ENCODE measurements at places on chromosomes 16 and 17.

DNA sequence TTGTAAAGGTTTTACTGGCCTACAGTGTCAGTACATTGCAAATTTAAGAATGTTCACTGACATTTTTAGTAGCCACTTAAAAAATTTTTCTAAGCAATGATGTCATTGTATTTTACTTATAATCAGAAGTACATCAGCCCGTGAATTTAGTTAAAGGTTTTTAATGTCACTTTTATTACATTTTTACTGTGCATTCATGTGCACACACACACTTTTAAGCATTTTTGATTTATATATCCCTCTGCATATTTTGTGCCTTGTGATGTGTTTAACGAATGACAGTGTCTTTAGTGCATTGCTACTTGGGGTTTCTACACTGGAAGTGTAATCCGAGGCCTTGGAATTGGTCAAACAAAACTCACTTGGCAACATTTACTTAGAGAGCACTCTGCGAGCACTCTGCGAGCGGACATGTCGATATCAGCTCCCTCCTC, 190.4 kb downstream of the WWOX start:
- no peak for DNase-seq

DNA sequence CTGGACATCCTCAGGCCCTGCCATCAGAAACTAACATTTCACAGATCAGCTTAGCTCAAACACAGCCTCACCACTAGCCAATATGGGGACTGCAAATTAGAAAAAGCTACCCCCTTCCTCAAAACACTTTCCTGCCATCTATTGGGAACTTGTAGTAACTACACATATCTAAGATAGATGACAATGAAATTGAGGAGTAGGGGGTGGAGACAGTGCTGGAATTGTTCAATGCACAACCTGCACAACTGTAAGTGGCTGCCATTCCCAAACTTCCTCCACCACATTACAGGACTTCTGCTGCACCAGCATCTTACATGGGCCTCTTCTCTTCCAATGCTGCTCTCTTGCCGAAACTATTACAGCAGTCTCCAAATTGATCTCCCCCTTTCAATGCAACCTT, 21.9 kb downstream of the AIPL1 start:
- peak; percentile 14 for DNase-seq

GRCh38 chr16:62408760-62409159, 372.5 kb upstream of the CDH8 start:
- no peak for DNase-seq

DNA sequence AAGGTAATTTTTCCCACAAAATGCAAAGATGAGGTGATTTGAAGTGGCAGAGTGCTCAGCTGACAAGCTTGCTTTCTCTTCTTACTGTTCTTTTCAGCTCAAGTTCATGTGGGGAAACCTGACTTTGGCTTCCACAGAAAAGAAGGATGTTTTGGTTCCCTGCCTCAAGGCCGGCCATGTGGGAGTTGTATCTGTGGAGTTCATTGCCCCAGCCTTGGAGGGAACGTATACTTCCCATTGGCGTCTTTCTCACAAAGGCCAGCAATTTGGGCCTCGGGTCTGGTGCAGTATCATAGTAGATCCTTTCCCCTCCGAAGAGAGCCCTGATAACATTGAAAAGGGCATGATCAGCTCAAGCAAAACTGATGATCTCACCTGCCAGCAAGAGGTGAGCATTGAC, 18.4 kb upstream of the TMEM106A start:
- DNase-seq: no peak

DNA sequence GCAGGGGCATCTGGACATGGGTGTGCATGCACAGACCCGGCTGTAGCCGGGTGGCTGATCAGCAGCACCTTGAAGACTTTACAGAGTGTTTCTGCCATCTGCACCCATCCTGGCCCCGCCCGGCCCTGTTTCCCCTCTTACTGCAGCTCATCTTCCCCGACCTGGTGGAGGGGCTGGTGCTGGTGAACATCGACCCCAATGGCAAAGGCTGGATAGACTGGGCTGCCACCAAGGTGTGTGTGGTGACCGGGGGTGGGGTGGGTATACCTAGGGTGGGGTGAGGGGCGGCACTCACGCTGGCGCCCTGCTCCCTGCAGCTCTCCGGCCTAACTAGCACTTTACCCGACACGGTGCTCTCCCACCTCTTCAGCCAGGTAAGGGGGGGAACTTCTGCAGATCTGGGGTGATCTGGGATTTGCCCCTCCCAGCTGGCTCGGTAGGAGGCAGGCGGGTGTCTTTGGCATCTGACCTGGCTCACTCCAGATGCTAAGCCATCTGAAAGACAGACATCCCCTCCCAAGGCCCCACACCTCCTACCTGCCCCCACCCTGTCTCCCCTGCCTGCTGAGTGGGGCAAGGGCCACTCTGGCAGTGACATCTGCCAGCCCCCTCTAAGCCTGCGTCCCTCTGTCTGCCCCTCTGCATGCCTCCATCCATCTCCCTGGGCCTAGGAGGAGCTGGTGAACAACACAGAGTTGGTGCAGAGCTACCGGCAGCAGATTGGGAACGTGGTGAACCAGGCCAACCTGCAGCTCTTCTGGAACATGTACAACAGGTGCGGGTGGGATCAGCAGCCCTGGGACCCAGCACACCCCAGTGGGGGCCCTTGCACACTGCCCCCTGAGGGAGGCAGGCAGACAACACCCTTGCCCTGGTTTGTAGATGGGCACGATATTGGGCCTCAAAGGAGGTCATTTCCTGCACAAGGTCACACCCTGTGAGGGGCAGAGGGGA, 6.6 kb downstream of the NDRG4 start:
- DNase-seq: no peak

- DNase-seq: no peak
Observed at GRCh38 chr16:86732621-86733295, 154.4 kb downstream of the FOXL1 start.

DNA sequence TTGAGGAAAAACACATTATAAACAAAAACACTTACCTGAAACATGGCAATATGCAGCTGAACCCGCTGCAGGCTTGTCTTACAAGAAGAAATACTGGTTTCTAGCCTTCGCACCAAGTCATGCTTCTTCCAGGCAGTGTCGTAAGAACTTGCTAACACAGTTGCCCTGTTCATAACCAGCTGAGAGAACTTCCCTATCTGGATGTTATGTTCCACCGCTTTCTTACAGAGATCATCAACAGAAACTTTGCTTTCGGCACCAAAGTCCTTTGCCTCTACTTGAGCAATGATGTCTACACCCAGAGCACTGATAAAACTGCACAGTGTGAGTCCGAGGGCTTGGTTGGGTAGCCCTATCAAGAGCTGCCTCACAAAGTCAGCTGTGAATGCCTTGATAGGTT, 27.9 kb upstream of the ARL6IP1 start:
- no peak for DNase-seq

DNA sequence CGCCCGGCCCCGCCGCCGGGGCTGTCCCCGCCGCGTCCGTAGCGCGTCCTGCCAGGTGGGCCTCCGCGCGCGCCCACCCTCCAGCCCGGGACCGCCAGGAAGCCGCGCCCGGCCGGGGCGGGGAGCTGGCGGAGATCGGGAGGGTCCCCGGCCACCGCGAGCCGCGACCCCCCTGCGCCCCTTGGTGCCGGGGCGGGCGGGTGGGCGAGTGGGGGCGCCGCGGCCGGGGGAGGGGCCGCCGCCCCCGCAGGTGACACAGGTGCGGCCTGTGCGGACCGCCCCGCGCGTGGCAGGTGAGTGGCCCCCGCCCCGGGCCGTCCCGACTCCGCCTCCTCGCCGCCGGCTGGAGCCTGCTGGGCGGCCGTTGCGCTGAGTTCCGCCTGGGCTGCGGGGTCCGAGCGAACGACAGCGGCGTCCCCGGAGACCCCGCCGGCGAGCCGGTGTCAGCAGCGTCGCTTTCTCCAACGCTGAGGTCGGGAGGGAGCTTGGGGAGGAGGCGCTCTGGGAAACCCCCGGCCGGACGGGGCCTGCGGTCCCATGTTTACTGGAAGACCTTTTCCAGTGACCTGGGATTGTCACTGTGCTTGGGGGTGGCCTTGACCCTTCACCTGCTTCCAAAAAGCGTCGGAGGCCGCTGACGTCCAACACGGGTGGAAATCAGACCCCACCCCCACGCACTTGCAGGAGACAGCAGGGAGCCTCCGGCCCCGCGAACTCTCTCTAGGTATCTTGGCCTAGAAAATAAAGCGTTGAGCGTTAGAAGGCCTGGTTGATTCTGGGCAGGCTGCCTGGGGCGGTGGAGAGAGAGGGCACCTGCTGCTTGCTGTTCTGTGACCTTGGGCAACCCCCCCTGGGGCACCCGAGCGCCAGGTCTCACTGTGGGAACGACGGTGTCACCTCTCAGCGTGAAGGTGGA, 542 bp downstream of the KLHL36 start:
- DNase-seq: no peak

GRCh38 chr16:57634171-57634570, 5.7 kb downstream of the ADGRG1 start:
- DNase-seq: no peak

DNA sequence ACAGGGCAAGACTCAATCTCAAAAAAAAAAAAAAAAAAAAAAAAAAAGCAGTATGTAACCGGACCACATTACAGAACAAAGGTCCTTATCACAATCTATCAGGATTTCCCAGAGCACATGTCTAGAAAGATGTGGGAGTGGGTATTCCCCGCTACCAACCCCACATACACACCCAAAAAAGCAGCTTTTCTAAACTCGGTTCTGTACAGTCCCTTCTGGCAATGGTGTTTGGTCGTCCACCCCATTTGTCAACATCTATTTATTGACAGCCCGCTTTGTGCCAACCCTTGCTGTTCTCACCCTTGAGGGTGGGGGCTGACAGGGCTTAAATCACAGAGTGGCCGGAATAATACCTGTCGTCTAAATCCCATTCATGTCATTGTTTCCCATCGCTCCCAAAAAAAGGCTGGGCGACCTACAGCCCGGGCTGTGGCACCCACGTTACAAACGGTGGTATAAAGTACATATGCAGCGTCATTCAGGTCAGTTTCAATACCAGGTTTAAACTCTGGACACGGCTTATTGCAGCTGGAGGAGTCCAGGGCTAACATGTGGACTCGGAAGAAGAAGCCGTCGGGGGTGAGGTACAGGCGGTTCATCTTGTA, 3.6 kb downstream of the C17orf58 start:
- no peak for DNase-seq

- DNase-seq: no peak
Observed at GRCh38 chr17:1907909-1908698, 78.3 kb downstream of the RPA1 start.

DNA sequence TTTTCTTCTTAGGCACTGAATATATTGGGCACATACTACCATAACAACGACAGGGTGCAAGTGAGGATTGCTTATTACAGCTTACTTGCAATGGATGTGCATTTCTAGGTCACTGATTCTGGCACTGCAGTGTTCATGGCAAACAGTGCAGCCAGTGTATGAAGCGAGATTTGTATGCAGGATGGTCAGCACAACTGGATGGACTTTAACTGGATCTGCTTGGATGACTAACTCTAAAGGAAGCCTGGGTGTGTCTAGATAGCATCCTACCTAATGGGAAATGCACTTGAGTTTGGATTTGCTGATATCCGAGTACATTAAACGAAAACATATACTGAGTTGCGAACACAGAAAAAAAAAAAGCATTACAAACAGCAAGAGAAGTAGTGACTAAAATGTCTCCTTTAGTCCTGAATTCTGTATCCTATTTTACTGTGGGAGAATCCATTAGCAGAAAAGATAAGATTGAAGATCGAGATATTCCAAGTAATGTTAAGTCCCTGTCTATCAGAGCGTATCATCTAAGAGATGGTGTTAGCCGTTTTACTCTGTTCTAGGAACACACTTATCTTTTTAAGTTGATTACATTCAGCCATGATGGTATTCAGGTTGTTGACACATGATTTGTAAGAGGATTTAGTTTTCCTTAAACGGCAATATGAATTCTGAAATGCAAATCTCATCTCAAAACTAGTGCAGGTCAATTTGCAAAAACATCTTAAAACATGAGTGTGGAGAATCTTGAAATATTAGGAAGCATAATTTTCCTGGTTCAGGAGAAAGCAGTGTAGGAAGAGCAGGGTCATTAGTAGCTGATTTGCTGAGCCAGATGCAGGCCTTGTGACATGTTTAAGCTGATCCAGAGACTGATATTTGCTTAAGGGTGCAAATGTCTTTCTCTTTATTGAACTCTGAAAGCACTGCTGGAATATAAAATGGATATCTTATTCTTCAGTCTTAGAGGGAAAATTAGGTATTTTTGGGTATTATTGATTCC, 142.6 kb upstream of the CPHXL start:
- no peak for DNase-seq

GRCh38 chr16:81447383-81448101, 2.9 kb downstream of the CMIP start:
- DNase-seq: no peak

GRCh38 chr16:27698266-27698665, 148.3 kb downstream of the KATNIP start:
- no peak for DNase-seq

GRCh38 chr16:10180771-10181163, 1.5 kb downstream of the GRIN2A start:
- DNase-seq: no peak

DNA sequence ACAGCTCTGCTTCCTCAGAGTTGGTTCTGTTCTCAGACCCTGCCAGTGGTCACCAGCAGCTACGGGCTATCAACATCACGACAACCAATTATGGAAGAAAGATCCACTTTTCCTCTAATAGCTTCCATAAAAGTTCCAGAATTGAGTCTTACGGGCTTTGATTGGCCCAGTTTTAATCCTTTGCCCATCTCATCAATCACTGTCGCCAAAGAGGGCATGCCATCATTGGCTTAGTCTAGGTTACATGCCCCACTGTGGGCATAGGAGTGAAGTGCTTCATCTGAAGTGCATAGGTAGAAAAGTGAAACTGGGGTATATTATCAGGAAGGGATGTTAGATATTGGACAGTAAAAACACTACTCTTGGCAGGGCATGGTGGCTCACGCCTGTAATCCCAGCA, 76.6 kb upstream of the DHX40 start:
- no peak for DNase-seq

DNA sequence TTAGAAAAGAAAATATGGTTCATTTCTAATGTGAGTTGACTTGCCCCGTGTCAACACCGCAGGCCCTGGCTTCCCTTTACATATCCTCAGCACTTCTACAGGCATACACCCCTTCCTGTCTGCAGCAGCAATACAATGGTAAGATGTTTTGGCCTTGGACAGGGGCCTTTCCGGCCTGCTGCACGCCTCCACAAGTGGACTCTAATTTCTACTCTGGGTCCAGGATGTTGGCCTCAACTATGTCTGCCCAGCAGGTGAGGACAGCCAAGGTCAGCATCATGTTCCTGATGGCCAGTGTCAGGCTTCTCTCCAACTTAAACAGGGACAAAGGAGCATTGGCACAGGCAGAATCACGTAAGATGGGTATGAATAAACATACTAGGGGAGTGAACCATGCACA, 11.0 kb downstream of the C17orf67 start:
- no peak for DNase-seq

GRCh38 chr17:72117535-72118334, 3.1 kb upstream of the SOX9 start:
- no peak for DNase-seq

- no peak for DNase-seq
Observed at GRCh38 chr16:86739808-86740207, 161.5 kb downstream of the FOXL1 start.

DNA sequence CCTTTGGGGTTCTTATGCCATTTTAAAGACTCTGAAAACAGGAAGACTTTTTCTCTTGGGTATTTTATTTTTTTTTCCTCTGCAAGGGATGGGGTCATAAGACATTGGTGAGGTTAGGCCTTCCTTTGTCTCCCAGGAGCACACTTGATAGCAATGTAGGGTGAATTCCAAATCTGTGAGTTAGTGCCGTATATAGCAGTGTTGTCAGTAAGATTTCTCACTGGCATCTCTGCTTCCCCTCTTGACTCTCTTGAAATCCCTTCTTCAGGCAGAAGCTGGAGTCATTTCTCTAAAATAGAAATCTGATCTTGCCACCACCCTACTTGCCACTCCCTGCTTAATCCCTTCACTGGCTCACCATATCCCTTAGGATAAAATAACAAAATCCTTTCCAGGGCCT, 529.7 kb downstream of the WWOX start:
- no peak for DNase-seq
